ENCODE measurements at places on chromosomes 1 and 21.

- DNase-seq: no peak
Observed at GRCh38 chr1:31694964-31695313, 8.9 kb downstream of the COL16A1 start.

- peak; percentile 69 for DNase-seq
Observed at GRCh38 chr1:91553177-91553591, 52.5 kb downstream of the CDC7 start.

DNA sequence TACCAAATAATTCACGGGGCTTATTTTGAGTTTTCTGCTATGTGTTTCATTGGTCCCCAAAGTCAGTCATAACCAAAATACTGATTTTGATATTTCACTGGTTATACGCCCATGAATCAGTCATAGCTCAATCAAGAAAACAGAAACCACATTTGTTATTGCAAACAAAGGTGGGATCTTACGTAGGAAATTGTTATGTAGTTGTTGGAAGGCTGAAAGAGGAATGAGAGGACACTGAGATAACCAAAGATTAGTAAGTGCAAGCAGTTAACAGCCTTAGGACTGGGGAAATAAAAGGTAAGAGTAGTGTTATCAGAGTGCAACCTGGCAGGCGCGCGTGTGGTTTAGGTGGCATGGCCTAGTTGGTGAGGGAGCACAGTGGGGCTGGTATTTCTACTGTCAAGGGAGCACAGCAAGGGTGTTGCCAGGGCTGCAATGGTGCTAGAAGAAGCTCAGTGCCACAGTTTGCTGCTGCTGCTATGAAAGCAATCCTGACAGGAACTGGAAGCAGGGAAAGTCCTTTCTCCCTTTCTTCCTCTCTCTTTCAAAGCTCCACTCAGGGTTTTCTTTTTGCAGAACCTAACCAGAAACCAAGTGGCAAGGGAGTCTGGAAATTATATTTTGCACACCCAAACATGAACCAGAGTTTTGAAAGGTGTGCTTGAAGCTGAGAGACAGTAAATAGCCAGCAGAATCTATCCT lies 33.7 kb downstream of the RTCA start:
- DNase-seq: no peak

DNA sequence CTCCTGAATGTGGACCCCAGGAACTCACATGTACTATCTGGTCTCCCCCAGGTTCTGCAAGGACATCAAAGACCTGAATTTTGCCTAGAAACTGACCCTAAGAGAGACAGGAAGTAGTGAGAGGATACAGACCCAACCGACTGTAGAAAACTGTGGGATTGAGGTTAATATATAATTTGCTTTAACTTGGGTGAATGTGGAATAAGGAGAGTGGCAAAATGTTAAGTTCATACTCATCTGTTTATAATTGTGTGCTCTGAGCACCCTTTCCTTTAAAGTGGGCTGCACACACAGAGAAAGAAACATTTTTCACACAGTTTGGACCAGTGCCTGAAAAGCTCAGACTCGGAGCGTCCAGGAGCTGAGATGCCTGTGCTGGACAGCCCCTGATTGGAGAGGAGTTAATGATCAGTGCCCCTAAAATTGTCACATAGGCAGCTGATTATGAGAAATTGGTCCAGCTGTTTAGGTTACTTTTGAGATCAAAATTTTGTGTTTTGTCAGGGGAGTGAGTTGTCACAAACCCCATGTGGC lies 37.2 kb downstream of the ROR1 start:
- DNase-seq: no peak

- DNase-seq: no peak
Observed at GRCh38 chr1:43279161-43279560, 6.2 kb downstream of the C1orf210 start.

DNA sequence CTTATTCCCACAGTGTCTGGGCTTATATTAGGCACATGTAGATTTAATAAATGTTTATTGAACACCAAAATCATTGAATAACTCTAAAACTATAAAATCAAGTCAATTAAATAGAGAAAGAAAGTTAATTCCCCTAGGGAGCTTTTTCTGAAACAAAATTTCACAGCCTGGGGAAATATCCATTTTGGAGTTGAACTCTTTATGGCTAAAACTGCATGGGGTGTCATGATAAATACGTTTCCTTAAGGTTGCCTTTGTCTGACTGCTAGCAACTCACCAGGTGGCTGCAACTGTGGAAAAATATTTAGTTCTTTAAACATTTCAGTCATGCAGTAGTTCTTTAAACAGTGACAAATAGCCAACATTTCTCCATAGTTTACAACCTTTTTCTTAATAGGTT lies 496.1 kb downstream of the LRRIQ3 start:
- no peak for DNase-seq

DNA sequence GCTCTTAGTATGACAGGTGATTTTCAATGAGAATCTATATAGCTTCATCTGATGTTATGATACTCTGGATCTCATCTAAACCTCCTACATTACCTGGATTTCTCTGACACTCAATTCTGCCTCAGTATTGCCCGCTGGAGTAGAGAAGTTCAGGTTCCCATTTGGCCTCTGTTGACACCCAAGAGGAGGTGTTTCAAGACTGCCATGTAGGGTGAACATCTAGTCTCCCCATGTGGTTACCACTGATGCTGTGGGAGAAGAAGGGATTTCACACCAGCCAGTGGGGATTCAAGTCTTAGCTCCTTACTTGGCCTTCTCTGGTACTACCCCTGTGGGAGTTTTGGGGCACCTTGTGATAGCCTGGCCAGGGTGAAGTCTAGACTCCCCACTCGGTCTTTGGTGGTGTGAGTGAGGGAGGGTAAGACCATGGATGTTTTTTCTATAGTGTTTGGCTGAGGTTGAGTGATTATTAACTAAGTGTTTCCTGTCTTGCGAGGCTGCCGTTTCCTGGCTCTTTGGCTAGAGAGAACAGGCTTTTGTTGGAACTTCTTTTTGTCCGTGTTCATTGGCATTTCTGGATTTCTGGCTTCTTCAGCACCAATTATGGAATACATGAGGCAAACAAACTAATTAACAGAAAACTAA lies 90.7 kb downstream of the RHOU start:
- DNase-seq: no peak

DNA sequence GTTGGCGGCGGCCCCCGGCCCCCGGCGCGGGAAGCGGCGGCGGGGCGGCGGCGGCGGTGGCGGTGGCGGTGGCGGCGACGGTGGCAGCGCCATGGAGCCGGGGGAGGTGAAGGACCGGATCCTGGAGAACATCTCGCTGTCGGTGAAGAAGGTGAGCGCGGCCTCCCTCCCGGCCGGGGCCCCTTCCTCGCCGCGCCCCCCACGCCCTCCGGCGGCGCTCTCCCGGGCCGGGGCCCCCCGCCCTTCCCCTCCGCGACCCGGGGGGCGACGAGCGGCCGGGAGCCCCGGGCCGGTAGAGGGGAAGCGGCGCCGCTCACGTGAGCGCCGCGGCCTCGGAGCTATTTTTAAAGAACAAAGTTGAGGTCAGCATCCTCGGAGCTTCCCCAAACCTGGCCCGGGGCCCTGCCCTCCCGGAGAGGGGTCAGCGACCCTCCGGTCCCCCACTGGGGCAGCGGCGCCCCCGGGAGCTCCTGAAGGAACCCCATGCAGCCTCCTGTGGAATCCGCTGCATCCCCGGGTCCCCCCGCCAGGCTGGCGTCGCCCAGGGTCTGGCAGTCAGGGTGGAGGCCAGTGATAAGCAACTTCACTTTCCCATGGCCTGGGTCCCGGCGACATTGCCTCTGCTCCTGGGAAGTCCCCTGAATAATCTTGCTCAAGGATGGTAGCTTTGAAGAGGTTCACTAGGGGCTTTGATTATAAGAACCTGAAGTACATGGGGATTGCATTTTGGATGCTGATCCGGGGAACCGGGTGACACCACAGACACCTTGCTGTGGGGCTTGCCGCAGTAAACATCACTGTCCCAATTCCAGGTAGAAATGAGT lies 560 bp downstream of the PLEKHM2 start:
- DNase-seq: peak; percentile 56

GRCh38 chr1:155884031-155884960 lies 24.9 kb downstream of the SYT11 start:
- no peak for DNase-seq

DNA sequence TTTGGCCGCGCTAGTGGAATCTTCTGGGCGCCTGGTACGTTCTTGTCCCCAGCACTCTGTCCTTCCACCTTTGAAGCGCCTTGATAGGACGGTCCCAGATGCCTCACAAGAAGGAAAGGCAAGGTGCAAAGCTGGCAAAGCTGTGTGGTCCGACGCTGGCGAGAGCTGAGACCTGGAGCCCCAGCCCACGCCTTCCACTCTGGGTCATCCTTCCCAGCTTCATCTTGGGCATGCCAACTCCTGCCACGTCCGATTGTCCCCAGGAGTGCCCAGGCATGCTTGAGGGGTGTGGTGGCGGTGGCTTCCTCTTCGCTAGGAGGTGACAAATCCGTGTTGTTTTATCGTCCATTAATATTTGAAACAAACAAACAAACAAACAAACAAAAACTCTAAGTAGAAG lies 123.9 kb upstream of the DPYD start:
- DNase-seq: no peak

DNA sequence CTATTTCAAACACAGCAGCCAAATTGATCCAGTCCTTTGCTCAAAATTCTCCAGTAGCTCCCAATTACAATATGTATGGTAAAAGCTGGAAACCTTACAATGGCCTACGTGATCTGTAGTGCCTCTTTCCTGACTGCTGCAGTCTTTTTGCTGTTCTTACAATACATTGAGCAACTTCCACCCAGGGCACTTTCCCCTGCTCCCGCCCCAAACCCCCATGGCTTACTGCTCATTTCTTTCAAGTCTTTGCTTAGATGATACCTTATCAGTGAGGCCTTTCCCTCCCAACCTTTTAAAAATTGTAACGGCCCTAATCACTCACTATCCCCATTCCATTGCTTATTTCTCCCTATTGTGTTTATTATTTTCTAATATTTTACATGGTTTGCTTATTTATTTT lies 43.9 kb upstream of the APOBEC4 start:
- no peak for DNase-seq

GRCh38 chr1:224402472-224403036 lies 32.0 kb downstream of the WDR26 start:
- no peak for DNase-seq

DNA sequence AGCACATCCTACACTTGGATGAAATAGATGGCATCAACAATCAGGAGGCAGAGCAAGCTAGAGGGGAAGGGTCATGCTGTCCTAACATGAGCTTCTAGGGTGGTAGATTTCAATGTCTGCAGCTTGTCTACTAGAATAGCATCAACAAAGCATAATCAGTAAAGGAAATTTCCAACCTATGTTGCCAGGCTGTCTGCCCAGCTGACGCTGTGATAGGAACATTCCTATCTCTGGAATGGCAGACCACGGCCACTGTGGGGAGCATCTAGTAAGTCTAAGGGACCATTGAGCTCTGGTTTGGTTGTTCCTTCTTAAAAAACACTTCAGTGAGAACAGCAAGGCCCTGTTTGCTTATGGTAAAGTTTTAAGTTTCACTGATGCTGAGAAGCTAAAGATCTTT lies 206.8 kb downstream of the PAPPA2 start:
- no peak for DNase-seq

GRCh38 chr1:57380923-57381322 lies 42.9 kb downstream of the DAB1 start:
- no peak for DNase-seq

DNA sequence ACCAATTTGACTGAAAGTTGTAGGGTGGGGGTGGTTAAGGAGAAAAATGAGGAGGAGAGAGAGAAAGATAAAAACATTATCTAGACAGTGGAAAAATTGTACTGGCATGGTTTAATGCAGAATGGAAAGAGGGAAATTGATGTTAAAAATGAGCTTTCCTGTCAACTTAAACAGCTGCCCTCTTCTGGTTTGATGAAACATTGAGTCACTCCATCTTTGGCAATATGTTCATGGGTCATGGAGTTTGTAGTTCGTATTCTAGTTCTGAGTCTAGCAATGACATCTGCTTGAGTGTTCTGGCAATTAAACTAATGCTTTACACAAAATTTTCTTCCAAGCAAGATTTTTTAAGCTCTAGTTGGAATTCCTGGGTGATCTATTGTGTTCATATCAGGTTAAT lies 9.6 kb downstream of the ZNF648 start:
- no peak for DNase-seq

DNA sequence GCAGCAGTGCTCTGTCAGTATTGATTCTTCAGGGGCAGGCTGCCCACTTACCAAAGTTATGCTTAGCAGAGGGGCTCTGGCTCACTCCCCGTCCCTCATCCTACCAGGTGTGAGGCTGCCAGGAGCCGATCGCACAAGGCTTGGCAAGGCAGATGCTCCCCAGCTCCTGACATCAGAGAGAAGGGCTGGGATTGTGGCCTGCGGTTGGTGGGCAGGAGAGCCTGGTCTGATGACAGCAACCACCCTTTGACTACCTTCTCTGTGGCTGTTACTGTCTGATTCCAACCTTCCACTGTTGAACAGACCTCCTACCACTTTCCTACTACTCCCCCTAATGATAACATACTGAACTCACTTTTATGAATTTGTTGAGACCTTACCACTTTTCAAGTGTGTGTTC lies 23.7 kb upstream of the WDR26 start:
- no peak for DNase-seq

DNA sequence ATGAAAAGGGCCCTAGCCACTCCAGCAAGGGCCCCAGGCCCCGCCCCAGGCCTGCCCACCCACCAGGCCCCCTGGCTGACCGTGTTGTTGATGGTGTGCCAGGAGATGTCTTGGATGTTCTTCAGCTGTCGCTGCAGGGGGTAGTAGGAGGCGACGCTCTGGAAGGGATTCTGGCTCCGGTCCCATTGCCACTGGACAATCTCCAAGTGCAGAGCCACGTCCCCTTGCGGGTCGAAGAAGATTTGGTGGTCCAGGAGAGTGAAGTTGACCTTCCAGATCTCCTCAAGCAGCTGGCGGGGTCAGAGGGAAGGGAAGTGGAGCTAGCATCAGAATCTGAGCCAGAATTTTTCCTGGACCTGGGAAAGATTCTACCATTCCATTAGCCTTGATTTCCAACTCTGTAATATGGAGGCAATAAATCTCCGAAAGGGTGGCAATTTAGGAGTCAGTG lies 10.2 kb downstream of the TAS1R2 start:
- no peak for DNase-seq

DNA sequence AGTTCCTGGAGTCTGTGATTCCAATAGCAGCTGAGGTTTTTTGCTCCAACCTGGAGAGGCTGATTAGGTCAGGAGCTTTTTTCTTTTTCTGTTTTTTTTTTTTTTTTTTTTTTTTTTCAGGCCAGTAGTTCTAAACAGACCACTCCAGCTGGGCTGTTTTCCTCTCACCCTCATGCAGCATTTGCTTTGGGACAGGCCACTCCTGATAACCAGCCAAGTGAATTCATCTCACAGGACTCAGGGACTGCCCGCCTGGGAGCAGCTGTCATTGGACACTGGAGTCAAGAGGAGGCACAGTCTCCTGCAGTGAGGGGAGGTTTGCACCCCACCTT lies 22.9 kb downstream of the PLXNA2 start:
- DNase-seq: no peak

- no peak for DNase-seq
Observed at GRCh38 chr1:237235091-237235490, 193.1 kb downstream of the RYR2 start.

Data from ELR (cell line).